ENCODE measurements at places on chromosomes 2 and 18.

GRCh38 chr2:290090-290722, 2.3 kb upstream of the ALKAL2 start:
- no peak for DNase-seq

DNA sequence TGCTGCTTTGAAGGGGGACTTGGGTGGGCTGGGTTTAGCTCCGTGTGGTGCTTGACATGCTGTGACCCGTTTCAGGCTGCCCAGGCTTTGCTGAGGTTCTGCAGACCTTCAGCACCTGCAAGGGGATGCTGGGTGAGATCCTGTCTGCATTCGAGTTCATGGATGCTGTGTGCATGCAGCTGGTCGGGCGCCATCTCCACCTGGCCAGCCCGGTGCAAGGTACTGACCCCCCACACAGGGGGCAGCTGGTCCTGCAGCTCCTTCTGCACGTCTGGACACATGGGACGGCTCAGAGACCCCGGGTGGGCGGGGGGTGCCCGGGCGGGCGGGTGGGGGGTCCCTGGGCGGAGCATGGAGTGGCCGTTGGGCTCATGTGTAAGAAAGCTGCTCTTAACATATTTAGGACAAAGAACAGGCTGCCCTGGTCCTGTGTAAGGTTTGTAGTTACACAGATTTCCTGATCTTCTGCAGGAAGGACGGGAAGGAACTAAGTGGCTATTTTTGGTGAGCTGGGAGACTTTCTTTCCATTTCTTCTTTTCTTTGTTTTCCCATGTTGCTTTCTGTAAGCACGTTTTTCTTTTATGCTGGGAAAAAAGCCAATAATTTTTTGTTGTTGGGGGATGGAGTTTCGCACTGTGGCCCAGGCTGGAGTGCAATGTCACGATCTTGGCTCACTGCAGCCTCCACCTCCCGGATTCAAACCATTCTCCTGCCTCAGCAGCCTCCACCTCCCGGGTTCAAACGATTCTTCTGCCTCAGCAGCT, 15.8 kb downstream of the D2HGDH start:
- DNase-seq = no peak

- DNase-seq = no peak
Measured at GRCh38 chr18:78814766-78815165, 164.9 kb upstream of the SALL3 start.

GRCh38 chr2:36088716-36089328, 266.8 kb upstream of the CRIM1 start:
- no peak for DNase-seq

Data from activated T-helper 1 cell treated with anti-CD3 and anti-CD28 coated beads, Interleukin-2, amount 50 U/mL, for 16 hours (primary cell).